Colonic mucosa (tissue), 4 donors: ENCODE measurements at places on chromosomes 16 and 17. TPM values are rescaled to one million over a fixed set of nuclear protein-coding genes. Genes with fewer than 3 reads are reported as not detected.

Gene EFCAB5
- total RNA-seq: 1.3 TPM

- no peak for DNase-seq
Measured at GRCh38 chr17:35660902-35661301, 70.5 kb upstream of the RASL10B start.

- DNase-seq: no peak
Measured at GRCh38 chr17:44919411-44919810, 4.1 kb upstream of the GFAP start.

DNA sequence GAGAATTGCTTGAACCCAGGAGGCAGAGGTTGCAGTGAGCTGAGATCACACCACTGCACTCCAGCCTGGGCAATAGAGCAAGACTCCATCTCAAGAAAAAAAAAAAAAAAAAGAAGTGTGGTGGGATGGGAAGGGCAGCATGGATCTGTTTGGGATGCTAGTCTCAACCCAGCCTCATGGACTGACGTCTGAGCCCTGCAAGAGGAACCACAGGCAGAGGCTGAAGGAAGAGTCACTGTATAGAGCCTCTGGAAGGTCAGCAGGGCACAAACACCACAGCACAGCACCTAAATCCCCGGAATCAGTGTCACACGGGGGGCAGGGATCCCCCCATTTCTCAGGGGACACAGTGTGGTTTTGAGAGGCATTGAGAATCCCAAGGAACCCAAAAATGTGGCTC is 10.9 kb upstream of the CXCL16 start:
- no peak for DNase-seq

DNA sequence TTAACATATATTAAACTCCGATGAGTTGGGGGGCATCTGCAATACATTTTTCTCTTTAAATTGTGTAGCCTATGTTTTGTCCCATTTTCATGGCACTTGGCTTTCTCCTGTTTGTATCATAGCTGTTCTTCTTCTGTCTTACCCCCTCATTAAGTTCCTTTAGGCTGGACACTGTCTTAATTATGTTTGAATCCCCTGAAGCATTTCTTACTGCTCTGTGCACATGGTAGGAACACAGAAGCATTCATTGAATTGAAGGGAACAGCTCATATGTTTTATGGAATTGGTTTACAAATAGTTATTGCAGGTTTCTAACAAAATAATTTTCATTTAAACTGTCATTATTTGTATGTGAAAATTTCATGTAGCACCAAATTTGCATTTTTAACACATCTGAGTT is 176.8 kb downstream of the TANC2 start:
- no peak for DNase-seq

DNA sequence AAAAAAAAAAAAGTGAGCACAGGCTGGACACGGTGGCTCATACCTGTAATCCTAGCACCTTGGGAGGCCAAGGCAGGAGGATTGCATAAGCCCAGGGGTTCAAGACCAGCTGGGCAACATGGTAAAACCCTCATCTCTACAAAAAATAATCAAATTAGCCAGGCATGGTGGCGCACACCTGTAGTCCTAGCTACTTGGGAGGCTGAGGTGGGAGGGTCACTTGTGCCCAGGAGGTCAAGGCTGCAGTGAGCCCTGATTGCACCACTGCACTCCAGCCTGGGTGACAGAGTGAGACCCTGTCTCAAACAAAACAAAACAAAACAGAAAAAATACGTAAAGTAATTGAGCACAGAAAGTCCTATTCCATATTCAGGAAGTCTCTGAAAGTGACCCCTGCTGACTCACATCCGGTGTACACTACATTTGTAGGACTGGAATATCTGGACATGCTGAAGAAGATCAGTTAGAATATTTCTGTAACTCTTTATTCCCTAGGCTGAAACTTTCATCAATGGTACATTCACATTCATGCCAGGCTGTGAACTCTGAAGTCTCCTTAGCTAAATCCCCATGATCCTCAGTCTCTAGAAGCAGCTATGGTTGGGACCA is 66.0 kb upstream of the HAS3 start:
- DNase-seq: no peak

- no peak for DNase-seq
Measured at GRCh38 chr17:44033861-44034408, 19.2 kb upstream of the TMEM101 start.

DNA sequence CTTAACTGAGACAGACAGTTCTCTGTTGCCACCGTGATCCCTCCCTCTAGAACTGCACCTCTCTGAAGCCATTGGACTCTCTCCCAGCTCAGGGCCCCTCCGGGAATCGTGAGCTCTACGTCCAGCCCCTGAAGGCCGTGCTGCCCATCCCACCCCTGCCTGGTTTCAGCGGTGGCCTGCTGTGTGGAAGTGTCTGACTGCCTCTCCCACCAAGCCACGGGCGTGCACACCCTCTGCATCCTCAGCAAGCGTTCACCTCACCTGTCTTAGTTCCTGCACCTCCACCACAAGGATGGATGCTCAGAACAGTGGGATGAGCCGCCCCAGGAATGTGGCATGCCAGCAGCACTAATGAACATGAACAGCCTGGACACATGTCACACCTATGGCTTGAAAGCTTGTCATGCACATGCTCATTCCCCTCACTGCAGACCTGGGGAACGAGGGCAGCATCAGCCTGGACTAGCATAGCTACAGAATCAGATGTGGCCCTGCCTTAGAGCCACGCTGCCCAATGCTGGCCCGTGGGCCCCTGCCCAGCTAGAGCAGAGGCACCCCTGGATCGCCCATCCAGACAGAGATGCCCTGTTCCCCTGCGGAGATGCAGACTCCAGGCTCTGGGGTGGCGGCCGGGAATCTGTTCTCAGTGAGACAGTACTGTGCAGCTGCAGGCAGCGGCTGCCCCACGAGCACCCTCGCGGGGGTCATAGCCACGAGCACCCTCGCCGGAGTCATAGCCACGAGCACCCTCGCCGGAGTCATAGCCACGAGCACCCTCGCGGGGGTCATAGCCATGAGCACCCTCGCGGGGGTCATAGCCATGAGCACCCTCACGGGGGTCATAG is 73.7 kb upstream of the CHMP6 start:
- no peak for DNase-seq

- no peak for DNase-seq
Measured at GRCh38 chr17:43030137-43030767, 5.2 kb downstream of the RND2 start.
